ENCODE measurements at places on chromosomes 1 and 21. TPM values are rescaled to one million over a fixed set of nuclear protein-coding genes. Genes with fewer than 3 reads are reported as not detected.

The RAB25 gene
- total RNA-seq = 62.0 TPM

The RUNX3 gene
- 13.1 TPM for total RNA-seq

The MRPL9 gene
- total RNA-seq = 54.6 TPM

The LCE1D gene
- total RNA-seq = not detected

The FAM43B gene
- total RNA-seq = 0.20 TPM

The SSU72 gene
- 125 TPM for total RNA-seq

- no peak for DNase-seq
Measured at GRCh38 chr1:21518774-21519455, 9.7 kb downstream of the ALPL start.

GRCh38 chr1:11806307-11806936 lies 431 bp downstream of the CLCN6 start:
- no peak for DNase-seq

DNA sequence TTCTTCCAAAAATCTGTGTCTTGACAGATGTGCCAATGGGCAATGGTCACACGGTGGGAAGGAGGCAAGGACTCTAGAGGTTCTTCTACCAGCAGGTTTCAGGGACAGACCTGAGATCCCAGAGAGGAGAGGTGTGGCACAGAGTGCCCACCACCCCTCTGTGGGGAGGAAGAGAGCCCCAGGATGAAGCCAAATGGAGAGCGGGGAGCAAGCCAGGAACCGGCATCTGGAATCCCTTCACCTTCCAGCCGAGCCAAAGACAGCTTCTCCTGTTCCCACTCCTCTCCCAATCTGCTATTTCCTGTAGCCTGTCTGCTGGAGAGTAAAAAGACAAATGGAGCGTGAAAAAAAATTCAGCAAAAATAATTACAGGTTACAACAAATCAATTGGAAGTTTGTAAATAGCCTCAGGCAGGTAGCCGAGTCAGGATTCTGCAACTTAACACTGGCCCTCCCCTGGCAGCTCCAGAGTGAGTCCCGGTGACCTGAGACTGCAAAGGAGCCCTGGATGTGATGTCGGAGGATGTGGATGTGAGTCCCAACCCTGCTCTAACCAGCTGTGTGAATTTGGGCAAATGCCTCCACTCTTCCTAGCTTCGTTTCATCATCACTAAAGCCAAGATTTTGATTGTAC lies 45.4 kb upstream of the LRRN2 start:
- DNase-seq = no peak

GRCh38 chr1:17342014-17342441 lies 30.0 kb upstream of the PADI6 start:
- DNase-seq = peak; percentile 54

DNA sequence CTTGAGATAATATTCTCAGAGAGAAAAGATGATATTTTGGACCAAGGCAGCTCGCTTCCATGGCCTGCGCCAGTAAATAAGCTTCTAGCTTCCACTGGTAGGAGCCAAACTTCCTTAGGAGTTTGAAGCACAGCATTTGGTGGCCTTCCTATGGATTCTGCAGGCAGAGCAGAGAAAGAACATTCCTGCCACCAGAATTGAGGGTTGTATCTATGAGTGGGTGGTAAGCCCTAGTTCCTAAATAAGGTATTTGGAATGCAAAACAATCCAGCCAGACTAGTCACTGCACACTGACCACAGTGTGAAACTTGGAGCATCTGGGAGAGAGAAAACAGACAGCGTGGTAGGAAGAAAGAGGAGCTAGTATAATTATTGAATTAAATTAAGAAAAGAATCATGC lies 54.1 kb upstream of the BCAR3 start:
- no peak for DNase-seq

GRCh38 chr1:64829411-64830029 lies 84.6 kb downstream of the RAVER2 start:
- DNase-seq = no peak

DNA sequence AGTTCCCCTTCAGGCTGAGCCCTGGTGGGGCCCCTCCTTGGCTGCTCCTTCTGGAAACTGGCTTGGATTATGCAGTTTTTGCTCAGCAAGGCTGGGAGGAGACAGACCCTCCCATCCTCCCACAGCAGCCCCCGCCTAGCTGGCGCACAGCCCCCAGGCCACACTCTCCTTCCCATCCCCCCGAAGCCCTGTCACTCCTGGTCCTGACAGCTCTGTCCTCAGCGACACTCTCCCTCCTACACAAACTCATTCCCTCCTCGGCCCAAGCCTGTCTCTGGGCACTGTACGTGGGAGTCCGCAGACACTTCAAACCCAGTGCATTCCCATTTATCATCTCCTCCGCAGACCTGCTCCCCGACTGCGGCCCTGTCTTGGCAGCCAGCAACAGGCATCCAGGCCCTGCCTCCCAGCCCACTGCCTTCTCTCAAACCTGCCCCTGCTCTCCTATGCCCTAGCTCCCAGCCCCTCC lies 25.0 kb upstream of the EPHB2 start:
- DNase-seq = no peak

DNA sequence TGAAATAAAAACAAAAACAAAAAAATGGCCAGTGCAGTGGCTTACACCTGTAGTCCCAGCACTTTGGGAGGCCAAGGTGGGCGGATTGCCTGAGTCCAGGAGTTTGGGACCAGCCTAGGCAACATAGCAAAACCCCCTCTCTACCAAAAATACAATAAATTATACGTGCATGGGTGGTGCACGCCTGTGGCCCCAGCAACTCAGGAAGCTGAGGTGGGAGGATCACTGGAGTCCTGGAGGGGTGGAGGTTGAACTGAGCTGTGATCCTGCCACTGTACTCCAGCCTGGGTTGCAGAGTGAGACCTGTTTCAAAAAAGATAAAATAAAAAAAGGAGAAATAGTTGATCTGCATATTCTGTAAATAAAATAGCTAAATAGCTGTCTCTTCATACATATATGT lies 41.2 kb downstream of the HS2ST1 start:
- no peak for DNase-seq

- DNase-seq = no peak
Measured at GRCh38 chr1:53460211-53460634, 1.0 kb downstream of the DMRTB1 start.

DNA sequence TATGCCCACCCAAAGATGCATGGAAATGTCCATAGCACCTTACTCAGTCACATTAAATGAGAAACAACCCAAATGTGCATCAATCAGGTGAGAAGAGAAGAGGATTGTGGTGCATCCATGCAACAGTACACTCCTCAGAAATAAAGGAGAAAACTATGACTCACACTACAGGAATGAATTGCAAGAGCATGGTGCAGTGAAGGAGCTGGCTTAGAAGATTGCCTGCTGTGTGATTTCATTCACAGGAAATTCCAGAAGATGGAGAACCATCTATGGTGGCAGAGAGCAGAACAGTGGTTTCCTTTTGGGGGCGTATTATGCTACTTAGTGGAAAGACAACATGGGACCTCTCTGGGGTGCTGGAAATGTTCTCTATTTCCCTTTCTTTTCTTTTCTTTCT lies 278.6 kb upstream of the AJAP1 start:
- DNase-seq = no peak

- DNase-seq = no peak
Measured at GRCh38 chr1:41900603-41901444, 17.9 kb downstream of the HIVEP3 start.

DNA sequence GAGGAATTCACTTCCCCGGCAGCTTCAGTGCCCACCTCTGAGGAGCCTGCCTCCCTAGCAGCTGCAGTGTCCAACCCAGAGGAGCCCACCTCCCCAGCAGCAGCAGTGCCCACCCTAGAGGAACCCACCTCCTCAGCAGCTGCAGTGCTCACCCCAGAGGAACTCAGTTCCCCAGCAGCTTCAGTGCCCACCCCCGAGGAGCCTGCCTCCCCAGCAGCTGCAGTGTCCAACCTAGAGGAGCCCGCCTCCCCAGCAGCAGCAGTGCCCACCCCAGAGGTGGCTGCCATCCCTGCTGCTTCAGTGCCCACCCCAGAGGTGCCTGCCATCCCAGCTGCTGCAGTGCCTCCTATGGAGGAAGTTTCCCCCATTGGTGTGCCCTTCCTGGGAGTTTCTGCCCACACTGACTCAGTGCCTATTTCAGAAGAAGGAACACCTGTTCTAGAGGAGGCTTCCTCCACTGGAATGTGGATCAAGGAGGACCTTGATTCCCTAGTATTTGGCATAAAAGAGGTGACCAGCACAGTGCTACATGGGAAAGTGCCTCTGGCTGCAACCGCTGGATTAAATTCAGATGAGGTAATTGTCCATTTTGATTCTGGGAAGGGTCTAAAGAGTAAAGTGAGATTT lies 77.4 kb upstream of the BMP8A start:
- DNase-seq = no peak

DNA sequence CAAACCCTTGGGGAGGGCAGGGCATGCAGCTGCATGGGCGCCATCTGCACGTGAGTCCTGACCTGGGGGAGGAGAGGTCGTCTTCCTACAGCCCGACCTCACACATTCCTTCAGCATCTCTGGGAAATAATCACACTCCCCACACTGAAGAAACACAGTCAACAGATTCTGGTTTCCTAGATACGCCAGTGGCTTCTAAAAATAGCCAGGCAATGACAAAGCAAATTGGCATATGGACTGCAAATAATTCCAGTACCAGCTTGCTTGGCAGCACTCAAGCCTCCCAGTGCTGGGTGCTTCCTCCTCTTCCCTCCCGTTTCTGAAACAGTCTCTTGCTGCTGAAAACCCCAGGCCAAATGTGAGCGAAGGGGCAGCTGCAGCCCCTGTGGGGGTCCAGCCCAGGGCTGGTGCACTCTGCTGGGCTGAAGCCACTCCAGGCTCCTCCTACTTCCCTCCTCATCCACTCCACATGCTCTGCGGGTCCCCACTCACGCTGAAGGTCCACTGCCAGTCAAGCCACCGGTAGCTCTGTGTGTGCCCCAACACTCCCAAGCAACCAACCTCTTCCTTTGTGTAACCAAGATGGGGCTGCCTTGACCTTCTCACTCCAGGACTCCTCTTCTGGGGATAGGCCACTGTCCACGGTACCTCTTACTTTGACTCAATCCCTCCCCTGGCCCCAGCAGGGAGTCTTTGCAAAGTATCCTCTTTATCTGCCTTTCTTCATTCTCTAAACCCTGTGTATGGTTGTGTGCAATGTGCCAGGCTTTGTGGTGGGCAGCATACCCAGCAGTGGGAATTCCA lies 69.0 kb downstream of the KCND3 start:
- DNase-seq = no peak

DNA sequence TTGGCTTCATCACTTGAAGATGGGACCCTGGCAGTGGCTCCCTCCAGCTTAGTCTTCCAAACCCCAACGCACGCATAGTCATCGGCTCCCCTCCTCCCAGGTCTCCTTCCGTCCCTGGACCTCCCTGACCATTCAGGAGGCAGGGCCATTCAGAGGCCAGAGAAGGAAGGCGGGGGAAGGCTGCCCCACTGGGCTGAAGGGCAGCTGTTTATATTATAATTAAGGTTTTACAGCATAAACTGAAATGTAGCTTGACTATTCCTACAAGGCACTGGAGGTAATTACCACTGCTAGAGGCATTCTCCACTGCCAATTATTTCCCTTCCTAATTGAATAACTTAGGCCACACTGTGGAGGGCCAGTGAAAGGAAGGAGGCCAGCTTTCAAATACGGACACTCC lies 170.6 kb upstream of the PROX1 start:
- no peak for DNase-seq

- DNase-seq = no peak
Measured at GRCh38 chr1:58780411-58780810, 3.4 kb downstream of the JUN start.

DNA sequence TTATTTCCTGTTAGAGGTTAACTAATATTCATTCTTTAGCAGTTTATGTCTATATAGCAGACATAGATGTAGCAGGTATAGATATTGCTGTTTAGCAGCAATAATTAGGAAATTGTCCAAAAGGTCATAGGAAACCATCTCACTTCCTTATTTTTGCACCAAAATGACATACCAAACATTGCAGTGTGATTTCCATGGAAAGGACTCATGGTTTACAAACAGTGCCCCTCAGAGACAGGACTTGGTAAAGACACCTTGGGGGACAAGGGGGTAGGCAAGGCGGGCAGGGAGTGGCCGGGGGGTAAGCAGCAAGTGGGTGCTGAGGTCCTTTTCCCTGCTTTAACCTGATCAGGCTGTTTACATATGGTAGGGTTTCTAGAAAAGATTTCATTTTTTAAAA lies 30.5 kb downstream of the BATF3 start:
- DNase-seq = no peak

DNA sequence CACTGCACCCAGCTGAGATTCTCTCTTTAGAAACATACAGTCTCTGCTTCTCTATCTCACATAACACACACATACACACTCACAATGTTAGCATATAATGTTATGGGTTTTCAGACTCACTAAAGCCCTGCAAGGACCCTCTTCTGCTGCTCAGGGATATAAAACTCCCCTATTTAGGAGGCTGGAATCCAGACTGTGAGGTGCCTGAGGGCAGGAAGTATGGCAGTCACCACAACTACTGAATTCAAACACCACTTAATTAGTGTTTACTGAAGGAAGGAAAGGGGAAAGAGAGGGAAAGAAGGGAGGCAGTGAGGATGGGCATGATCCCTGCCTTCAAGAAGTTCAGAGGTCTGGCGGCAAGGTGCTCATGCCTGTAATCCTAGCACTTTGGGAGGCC lies 7.8 kb upstream of the CDK18 start:
- DNase-seq = no peak

DNA sequence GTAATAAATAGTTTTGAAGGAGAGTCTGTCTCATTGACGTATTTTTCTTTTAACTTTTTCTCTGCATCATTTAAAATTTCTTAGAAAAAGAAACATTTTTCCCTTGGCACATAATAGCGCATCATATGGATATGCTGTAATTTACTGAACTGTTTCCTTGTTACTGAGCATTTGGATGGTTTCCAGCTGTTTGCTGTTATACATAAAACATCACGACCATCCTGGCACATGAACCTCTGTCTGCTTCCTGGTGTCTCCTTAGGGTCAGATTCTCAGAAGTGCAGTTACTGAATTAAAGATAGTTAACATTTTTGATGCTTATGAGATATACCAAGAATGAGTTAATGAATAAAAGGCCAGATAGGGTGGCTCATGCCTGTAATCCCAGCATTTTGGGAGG lies 67.2 kb downstream of the BACE2 start:
- no peak for DNase-seq

Measured in upper lobe of right lung (tissue), 1 donor.